ENCODE measurements at places on chromosomes 12 and 14. TPM values are rescaled to one million over a fixed set of nuclear protein-coding genes. Genes with fewer than 3 reads are reported as not detected.
A peak's percentile ranks its signal among the peaks of the same experiment; 100 is the strongest.

- H3K36me3 ChIP-seq, result no peaks in the 10 kb centered on the region
- no peak for DNase-seq
- H3K27ac ChIP-seq, result no peak overlapping the region
- no peaks in the 10 kb centered on the region for H3K27me3 ChIP-seq
Measured at GRCh38 chr12:117067638-117068037, 31.6 kb downstream of the TESC start.

DNA sequence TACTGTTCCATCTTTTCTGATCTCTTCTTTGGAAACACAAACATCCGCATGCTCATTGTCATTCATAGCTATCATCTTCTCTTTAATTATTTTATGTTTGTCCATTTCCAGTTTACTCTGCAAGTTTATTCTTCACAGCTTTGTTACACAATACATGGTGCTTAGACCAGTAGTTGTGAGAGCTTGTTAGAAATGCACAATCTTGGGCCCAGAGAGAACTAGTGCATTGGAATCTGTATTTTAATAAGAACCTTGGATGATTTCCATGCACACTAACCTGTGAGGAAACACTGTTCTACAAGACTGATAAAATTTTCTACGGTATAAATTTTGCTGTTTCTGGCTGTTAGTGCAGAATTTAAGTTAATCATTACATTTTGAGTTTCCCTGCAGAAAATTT lies 59.3 kb upstream of the SLC2A13 start:
- no peaks in the 10 kb centered on the region for H3K36me3 ChIP-seq
- no peaks in the 10 kb centered on the region for H3K27me3 ChIP-seq
- H3K4me3 ChIP-seq, result no peak overlapping the region
- no peak for DNase-seq

DNA sequence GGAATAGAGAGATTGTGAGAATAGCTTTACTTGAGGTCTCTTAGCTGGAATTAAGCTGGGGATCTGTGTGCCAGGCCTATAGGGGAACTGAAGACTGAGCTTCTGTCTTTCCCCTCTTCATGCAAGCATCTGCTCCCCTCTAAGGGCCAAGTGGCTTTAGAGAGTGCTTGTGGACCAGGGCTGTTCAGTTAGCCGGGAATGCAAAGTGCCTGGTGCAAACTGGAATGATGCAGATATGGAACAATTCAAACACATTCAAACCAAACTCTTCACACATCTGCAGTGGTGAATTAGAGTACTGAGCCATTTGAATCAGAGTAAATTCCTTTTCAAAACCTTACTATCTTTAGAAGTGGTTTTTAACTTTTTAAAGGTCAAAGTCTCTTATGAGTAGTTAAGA lies 99.0 kb downstream of the LIN7A start:
- H3K36me3 ChIP-seq, result no peaks in the 10 kb centered on the region
- no peak overlapping the region for H3K27ac ChIP-seq
- DNase-seq, result no peak
- no peaks in the 10 kb centered on the region for H3K27me3 ChIP-seq

DNA sequence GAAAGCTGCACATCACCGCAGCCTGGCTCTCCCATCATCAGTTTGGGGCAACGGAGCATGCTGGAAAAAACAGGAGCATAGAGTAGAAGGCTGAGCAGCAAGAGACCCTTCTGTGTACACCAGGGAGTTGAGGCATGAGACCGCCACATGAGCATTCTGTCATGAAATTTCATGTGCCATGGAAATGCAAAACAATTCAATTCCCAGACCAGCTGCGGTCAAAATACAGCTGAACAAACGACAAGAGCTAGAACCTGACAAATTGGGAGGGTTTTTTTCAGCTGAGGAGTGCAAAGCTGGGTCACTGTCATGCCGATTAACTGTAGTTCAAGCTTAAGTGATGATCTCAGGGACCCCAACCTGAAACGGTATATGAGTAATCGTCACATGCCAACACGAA lies 37.1 kb downstream of the TMEM30B start:
- H3K4me1 ChIP-seq, result no peaks in the 10 kb centered on the region
- H3K4me3 ChIP-seq, result no peak overlapping the region
- DNase-seq, result no peak
- H3K36me3 ChIP-seq, result no peaks in the 10 kb centered on the region
- H3K27me3 ChIP-seq, result no peaks in the 10 kb centered on the region

GRCh38 chr14:88323523-88324199 lies 592 bp upstream of the KCNK10 start:
- H3K4me3 ChIP-seq, result no peak overlapping the region
- H3K4me1 ChIP-seq, result no peaks in the 10 kb centered on the region
- no peaks in the 10 kb centered on the region for H3K36me3 ChIP-seq
- no peaks in the 10 kb centered on the region for H3K27me3 ChIP-seq
- DNase-seq, result no peak
- H3K27ac ChIP-seq, result no peak overlapping the region

DNA sequence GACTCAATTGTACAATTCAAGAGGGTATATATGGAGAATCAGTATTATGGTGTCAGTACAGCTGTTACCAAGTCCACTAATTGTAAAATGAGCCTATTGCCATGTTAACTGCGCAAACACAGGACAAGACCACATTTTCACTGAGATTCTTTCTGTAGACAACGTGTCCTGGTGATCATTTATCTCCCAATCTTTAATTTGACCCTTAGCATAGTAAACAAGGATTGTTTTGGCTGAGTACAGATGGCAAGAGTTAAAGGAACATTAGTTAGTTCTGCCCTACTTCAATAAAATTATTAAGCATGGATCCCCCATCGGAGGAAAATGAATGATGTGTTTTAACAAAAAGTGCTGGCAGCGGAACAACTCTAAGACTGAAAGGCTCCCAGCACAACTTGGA lies 36.1 kb downstream of the SLC15A5 start:
- H3K36me3 ChIP-seq, result no peaks in the 10 kb centered on the region
- no peak for DNase-seq
- no peaks in the 10 kb centered on the region for H3K27me3 ChIP-seq
- H3K27ac ChIP-seq, result no peak overlapping the region

GRCh38 chr12:65517656-65518210 lies 239.2 kb downstream of the MSRB3 start:
- H3K27ac ChIP-seq, result no peak overlapping the region
- no peaks in the 10 kb centered on the region for H3K4me1 ChIP-seq
- H3K27me3 ChIP-seq, result no peaks in the 10 kb centered on the region
- DNase-seq, result no peak

- no peaks in the 10 kb centered on the region for H3K27me3 ChIP-seq
- no peak overlapping the region for H3K4me3 ChIP-seq
- H3K4me1 ChIP-seq, result no peaks in the 10 kb centered on the region
- no peak overlapping the region for H3K27ac ChIP-seq
- DNase-seq, result no peak
- no peaks in the 10 kb centered on the region for H3K36me3 ChIP-seq
Measured at GRCh38 chr12:120183211-120183631, 11.3 kb downstream of the GCN1 start.

DNA sequence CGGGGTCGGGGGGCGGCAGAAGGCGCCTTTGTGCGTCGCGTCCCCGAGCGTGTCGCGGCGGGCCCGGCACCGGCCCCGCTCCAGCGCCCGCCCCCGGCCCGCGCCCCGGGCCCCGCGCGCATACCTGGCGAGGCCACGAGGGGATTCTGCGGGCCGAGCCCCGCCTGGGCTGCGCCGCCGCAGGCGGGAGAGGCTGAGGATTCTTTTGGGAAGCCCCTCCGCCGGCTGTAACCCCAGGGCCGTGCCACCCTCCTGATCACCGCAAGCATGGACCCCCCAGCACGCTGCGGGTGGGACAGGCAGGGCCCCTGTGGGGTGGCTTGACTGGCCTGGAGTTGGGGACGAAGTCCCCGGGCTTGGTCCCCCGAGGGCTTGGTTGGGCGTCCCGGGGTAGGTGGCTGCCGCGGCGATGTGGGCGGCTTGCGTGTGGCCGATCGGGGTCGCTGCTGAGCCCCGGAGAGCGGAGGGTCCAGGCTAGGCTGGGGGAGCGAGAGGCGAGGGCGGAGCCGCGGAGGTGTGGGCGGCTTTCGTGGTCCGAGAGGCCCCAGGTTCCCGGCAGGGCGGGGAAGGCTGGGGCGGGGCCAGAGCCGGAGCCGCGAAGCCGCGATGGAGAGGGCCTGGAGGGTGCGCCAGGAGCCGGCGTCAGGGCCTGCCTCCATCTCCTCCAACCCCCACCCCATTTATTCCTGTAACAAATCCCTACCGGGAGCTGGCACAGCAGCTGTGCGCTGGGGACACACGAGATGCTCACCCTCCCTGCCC lies 28.4 kb upstream of the GPR132 start:
- peaks cover 3% of the 10 kb centered on the region for H3K4me1 ChIP-seq
- no peaks in the 10 kb centered on the region for H3K36me3 ChIP-seq
- H3K27me3 ChIP-seq, result no peaks in the 10 kb centered on the region

GRCh38 chr14:100149851-100150611 lies 9.4 kb downstream of the DEGS2 start:
- no peak overlapping the region for H3K4me3 ChIP-seq
- H3K36me3 ChIP-seq, result no peaks in the 10 kb centered on the region
- DNase-seq, result no peak
- H3K4me1 ChIP-seq, result no peaks in the 10 kb centered on the region

- no peaks in the 10 kb centered on the region for H3K4me1 ChIP-seq
- H3K4me3 ChIP-seq, result peak overlapping the region; percentile 83
- DNase-seq, result peak; percentile 70
Measured at GRCh38 chr14:100285021-100285912, 21.0 kb downstream of the SLC25A29 start.

DNA sequence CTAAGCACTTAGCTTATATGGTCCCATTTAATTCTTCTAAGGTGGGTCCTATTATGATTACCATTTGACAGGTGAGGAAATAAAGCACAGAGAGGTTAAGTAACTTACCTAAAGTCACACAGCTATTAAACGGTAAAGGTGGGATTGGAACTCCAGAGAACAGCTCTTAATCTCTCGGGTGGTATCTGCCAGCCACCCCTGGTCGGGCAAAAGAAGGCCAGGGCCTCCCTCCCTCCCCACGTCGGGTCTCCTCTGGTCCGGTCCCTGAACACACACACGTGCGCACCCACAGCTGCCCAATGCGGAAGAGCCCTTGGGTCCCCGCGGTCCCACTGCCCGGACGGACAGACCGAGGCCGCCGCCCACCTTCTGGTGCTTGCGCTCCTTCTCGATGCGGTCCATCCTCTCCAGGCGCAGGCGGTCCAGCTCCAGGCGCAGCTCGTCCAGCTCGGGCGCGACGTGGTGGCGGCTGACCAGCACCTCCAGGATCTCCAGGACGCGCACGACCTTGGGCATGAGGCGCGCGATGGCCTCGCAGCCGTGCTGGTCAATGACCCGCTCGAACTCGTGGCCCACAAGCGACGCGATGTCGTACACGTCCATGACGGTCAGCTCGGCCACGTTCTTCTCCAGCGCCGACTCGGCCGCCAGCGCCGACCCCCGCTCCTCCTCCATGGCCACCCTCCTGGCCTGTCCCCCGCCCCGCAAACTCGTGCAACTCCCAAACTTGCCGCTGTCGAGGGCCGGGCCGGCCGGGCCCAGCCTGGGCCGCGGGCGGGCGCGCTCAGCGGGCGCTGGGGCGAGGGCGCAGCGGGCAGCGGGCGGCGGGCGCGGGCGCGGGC lies 490 bp downstream of the RILPL1 start:
- H3K4me3 ChIP-seq, result peak overlapping the region; percentile 76
- no peaks in the 10 kb centered on the region for H3K36me3 ChIP-seq
- no peaks in the 10 kb centered on the region for H3K27me3 ChIP-seq
- no peaks in the 10 kb centered on the region for H3K4me1 ChIP-seq
- H3K27ac ChIP-seq, result peak overlapping the region; percentile 64
- DNase-seq, result no peak

The PPP2R5C gene
- total RNA-seq, result 171 TPM

The GARIN6 gene
- total RNA-seq, result not detected

The PIK3C2G gene
- under 0.01 TPM for total RNA-seq

All from uterus (tissue), 4 donors.